ENCODE measurements at places on chromosomes 12 and 14.
A peak's percentile ranks its signal among the peaks of the same experiment; 100 is the strongest.

DNA sequence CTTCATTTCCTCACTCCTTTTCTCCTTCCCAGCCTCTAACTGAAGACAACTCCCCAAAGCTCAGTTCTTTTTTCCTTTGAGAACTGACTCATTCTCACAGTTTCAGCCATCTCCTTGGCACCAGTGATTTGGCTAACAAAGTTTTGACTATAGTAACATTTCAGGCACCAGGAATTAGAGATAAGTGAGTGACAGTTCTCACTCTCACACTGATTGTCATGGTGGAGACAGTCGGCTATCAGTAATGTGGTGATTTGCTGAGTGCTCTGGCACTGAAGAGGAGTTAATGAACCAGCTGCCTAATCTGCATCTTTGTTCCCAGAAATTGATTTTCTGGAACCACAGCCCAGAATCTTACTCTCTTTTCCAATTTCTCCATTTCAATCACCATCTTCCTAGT, 29.5 kb downstream of the HELB start:
- DNase-seq: no peak

GRCh38 chr14:80464531-80465149, 253.3 kb upstream of the DIO2 start:
- DNase-seq: no peak

- DNase-seq: no peak
Measured at GRCh38 chr14:38255408-38255672, 553 bp downstream of the CLEC14A start.

DNA sequence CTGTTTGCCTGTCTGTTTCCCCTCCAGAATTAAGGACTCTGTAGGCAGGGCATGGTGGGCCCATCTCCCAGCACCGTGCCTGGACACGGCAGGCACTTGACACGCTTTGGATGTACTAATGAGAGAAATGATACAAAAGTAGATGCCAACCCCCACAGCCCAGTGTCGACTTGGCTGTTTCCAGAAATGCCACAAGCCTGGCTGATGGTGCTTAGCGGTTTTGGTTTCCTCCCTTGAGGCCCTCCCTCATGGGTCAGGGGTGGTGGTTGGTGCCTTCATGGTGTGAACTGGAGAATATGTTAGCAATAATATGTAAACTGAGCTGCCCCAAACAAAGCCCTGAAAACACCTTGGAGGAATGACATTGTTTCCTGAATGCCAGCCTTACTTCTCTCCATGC, 55.5 kb upstream of the ESRRB start:
- DNase-seq: no peak

DNA sequence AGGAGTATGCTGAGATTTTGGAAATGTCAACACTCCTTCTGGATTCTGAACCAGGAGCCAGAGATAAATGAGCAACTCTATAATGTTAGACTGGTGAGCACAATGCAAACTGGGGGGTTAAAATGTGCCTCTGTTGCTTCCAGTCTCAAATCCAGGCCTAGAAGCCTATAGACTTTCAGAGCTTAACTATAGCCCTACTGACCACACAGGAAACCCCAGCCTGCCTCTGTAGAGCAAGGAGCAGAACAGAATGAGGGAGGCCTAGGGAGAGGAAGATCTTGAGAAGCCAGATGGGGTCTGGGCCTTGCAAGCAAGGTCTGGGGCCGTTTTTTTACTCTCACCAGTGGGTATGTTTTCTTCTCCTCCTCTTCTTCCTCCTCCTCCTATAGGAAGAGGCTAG, 225.4 kb upstream of the KITLG start:
- peak; percentile 54 for DNase-seq

DNA sequence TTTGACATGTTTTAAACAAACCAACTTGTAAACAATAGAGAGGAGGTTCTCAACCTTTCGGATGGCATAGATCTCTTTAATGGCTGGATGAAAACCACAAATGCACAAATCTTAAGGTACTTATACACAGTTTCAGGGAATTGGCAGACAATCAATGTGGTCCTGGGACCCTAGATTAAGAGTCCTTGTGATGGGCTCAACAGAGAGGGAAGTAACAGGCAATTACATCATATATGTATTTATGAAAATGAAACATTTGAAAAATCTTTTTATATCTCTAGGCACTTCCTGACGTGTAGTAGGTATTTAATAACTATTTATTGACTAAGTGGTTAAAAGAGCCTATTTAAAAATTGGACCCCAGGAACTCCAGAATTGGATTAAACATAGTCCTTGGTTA, 897 bp downstream of the ACTR10 start:
- peak; percentile 6 for DNase-seq

GRCh38 chr12:56530390-56531055, 8.9 kb downstream of the RBMS2 start:
- no peak for DNase-seq

- DNase-seq: peak; percentile 86
Measured at GRCh38 chr12:52181746-52182145, 10.1 kb downstream of the KRT80 start.

DNA sequence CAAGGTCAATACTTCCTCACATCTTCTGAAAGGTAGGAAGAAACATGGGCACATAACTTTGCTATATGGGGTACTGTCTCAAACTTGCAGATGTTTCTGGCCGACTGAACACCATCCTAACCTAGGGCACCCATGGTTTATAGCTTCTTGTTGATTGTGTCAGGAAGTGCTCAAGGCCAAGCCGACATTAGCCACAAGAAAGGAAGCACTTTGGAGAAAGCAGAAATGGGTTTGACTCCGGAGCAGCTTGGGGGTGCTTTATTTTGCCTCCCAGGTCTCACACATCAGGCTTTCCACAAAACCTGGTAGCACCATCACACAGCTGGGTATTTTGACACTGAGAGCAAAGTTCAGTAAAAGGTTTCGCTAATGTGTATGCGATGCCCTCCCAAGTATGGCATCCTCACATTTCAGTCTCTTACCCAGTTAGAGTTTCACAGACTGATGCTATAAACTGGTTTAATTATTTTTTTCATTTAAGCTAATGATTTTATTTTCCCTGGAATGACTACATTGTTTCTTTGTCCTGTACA, 25.2 kb upstream of the BHLHE41 start:
- no peak for DNase-seq

DNA sequence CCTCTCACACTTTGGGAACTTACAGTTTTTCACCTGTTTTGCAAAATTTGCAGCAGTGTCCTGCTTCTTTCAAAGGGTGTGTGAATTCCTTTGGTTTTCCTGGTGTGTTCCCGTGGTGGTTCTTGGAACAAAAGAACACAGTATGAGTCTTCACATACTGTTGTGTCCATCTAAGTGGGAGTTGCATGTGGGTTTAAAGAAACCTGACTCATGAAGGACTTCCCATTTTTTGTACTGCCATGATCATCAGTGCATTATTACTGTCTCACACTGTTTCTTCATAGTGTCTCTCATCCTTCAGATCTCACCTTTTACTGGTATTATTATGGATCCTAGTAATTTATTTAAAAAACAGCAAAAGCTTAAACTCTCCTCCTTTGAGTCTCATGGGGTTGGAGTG, 3.8 kb upstream of the GZMH start:
- DNase-seq: no peak

DNA sequence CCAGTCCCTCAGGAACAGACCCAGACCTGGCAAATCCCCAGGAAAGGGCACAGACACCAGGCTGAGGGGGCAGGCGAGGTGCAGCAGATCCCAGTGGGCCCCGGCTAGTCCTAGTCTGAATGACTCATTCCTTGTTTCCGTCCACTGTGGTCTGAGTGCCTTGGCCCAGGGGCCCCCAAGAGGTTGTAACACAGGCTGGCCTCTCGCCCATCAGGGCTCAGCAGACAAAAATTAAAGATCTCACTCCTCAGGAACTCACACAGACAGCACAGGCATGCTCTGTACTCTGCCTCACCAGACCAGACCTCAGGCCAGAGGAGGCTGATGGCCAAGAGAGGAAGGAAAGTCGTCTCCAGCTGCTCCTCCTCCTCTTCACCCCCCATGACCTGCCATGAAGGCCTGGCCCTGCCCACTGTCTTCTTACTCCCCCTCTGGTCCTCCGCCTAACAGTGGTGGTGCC, 7.7 kb upstream of the LTBP2 start:
- peak; percentile 100 for DNase-seq

- peak; percentile 69 for DNase-seq
Measured at GRCh38 chr12:10722502-10722904, 620 bp downstream of the YBX3 start.

DNA sequence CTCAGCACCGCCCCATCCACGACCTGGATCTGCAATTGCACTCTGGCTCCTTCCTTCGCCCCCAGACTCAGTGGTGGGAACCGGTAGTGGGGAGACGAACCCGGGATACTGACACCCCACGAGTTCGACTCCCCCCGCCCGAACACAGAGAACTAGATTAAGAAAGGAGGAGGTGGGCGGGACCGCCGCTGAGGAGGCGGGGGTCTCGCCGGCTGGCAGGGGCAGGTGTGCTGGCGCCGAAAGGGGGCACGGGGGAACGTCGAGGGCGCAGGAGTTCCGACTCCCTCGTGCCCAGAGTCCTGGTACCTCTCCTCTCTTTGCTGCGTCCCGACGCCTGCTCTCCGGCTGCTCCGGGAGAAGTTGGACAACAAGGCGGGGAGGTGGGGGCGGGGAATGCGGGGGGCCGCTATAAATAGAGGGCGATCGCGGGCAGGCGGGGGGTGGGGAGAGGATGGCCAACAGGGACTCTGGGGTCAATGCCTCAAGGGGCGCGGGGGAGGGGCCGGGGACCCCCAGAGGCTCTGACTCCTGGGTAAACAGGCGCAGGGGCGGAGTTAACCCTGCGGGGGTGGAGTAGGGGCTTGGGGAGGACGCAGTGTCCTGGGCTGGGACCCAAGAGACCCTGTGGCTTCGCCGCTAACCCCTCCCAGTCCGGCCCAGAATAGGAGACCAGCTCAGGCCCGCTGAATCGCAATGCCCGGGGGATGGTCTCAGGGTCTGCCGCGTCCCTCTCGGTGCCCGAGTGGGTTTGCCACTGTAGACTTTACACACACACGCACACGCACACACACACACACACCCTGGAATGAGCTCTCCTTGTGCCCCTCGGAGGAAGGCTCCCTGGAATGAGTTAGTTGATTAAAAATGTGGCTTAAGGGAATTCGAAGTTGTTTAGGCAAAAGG, 761 bp upstream of the NDRG2 start:
- no peak for DNase-seq

GRCh38 chr12:52942066-52942900, 6.6 kb upstream of the KRT18 start:
- no peak for DNase-seq

GRCh38 chr12:63949902-63950301, 105.4 kb downstream of the SRGAP1 start:
- DNase-seq: no peak

DNA sequence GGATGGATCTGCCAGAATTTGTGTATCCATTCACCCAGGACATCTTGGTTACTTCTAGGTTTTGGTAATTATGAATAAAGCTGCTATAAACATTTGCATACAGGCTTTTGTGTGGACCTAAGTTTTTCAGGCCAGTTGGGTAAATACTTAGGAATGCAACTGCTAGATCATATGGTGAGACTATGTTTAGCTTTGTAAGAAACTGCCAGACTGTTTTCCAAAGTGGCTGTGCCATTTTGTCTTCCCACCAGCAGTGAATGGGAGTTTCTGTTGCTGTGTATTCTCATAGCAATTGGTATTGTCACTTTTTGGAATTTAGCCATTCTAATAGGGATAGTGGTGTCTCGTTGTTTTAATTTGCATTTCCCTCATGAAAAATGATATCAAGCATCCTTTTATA, 133.0 kb downstream of the KIF26A start:
- DNase-seq: no peak

GRCh38 chr14:104003616-104004015, 61.3 kb upstream of the RD3L start:
- DNase-seq: no peak

DNA sequence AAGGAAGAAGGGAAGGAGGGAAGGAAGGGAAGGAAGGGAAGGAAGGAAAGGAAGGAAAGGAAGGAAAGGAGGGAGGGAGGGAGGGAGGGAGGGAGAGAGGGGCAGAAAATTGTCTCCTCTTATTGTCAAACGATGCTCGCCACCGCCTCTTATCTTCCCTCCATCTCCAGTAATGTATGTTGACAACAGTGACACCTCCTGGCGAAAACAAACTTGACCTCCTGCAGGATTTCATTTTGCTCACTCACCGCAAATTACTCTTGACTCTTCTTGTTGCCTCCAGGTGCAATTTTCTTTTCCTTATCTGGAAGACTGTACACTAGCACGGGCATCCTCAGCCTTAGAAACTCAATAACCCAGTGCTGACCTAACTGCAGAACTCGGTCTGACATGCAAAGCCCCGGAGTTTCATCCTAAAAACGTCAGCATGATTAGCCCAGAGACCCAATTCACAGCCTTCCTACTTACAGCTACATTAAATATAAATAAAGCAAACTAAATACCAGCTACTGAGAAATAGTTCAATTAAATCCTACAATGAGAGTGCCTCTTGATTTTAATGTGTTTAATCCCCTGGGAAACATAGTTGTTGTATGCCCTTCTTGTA, 512.4 kb upstream of the TMPO start:
- peak; percentile 17 for DNase-seq

DNA sequence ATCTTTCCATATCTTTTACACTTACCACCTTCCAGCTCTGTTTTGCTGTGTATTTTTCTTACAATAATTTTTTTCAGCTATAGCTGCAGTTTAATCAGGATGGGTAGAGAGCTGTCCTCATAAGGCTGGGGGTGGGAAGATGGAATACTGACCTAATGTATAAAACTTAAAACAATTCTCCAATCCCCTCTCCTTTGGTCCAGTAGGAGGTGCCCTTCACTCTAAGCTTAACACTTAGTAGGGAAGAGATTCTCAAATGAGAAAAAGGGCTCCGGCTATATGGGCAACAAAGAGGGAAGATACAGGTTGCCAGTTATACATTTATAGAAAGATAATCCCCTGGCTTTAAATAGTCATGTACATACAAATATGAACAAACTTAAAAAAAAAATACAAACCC, 2.8 kb downstream of the ORMDL2 start:
- DNase-seq: peak; percentile 23

DNA sequence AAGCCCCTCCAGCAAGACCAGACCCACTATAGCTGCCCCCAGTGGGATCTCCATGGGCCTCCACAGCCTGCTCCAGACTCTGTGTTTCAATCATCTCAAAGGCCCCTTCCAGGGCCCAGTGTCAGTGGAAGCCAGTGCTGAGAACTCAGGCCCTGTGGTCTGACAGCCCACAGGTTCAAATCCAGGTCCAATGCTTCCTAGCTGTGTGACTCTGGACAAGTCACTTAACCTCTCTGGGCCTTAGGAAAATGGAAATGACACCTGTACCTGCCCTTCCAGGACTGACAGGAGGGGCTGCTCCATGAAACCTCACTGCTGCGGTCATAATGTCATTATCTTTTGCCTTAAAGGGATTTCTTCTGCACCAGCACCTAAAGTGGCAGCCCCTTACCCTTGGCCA, 101.9 kb downstream of the NCOR2 start:
- no peak for DNase-seq

All from EL (cell line).